Fibroblast of skin of back (primary cell): ENCODE measurements at places on chromosomes 5 and 9.

DNA sequence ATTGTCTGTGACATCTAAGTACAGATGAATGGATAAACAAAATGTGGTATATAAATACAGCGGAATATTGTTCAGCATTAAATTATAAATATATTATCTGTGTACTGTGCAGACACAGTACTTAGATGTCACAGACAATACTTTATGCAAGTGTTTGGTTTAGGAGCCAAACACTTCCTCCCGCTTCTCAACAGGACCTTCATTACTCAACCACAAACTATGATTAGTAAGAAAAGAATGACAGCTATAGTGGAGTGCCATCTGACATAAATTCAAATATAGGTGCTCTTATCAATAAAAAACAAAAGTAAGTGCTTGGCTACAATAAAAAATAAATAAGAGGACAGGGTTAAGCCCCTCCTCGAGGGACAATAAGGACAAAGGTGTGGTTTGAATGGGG is 38.9 kb upstream of the STX17 start:
- DNase-seq, result peak; percentile 37

DNA sequence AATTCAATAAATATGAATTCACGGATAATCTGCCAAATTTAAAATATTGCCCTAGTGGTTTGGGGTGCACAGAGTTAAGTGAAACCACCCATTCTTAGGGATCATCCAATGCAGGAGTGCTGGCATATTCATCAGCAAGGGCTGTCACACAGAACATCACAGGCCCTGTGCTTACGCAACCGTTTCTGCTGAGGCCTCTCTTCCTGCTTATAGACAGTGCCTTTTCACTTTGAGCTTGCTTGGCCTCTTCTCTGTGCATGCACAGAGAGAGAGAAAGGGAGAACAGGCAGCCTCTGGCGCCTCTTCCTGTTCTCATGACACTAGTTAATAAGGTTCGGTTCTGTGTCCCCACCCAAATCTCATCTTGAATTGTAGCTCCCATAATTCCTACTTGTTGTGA is 366.3 kb downstream of the ICE1 start:
- no peak for DNase-seq

DNA sequence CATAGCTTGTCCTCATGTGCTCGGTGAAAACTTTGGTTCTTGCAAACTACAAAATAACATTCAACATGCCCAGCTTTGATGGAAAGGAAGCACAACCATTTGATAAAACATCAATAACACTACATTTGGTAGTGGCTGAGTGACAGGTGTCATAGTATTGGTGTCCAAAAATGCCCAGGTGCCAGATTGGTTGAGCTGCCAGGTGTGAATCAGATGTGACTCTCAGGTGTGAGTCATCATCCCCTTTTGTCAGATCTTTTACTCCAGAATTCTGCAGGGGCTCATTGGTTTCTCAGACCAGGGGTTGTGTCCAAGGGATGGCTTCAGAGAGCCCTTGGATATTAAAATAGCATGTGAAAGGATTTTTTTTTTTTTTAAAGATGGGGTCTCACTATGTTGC is 22.5 kb upstream of the POMT1 start:
- DNase-seq, result no peak

- DNase-seq, result no peak
Measured at GRCh38 chr9:99027443-99027842, 77.5 kb upstream of the TGFBR1 start.

DNA sequence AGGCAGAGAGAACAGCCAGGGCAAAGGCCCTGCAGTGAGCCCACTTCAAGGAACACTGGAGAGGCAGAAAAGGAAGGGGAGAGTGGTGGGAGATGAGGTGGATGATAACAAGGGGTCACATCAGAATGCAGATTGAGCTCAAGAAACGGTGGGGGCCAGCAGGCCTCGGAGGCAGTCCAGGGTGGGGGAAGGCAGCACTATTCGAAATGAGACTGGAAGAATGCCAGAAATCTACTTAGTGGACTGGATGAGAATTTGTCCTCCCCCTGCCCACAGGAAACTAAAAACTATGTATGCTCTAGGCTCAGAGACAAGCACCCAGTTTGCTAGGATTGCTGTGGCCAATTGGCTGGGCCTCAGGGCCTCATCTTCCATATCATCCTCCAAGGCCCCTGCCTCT is 148.7 kb downstream of the ADAMTS12 start:
- DNase-seq, result no peak

DNA sequence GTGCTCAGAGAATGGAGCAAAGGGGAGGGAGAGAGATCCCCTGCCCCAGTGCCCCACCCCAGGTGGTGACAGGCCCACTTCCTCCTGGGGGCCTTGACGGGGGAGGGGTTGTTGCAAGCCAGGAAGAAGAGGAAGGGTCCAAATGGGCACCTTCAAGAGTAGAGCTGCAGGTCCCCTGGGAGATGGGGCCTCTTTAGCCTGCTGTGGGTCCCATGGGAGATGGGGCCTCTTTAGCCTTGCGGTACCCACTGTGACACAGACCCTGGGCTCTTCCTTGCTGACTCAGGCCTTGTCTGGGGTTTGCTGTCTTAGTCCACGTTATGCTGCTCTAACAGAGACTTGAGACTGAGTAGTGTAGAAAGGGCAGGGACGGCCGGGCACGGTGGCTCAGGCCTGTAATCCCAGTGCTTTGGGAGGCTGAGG is 9.6 kb upstream of the TOR4A start:
- no peak for DNase-seq

- DNase-seq, result no peak
Measured at GRCh38 chr5:136629125-136629792, 263.9 kb upstream of the TRPC7 start.

GRCh38 chr9:133115604-133116345 is 5.3 kb downstream of the RALGDS start:
- DNase-seq, result peak; percentile 62

DNA sequence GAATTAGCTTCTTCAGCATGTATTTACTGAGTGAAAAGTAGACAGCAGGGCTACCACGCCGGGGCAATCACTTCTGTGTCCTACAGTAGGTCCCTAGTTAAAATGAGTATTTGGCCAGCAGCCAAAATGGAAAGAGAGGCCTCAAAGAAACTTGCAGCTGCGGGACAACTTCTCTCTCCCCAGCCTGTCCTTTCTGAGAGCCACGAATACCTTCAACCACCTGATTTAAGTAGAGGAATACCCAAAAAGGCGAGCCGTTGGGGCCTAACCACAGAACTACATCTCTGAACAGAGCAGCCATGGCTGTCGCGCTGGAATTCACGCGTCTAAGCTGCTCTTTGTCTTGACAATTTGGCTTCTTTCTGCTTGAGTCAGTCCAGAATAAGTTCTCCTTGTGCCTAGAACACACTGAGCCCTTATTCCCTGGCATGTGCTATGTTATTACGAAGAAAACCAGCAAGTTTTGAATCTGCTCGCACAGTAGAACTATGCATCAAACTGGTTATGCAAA is 43.8 kb upstream of the GOLPH3 start:
- peak; percentile 19 for DNase-seq

DNA sequence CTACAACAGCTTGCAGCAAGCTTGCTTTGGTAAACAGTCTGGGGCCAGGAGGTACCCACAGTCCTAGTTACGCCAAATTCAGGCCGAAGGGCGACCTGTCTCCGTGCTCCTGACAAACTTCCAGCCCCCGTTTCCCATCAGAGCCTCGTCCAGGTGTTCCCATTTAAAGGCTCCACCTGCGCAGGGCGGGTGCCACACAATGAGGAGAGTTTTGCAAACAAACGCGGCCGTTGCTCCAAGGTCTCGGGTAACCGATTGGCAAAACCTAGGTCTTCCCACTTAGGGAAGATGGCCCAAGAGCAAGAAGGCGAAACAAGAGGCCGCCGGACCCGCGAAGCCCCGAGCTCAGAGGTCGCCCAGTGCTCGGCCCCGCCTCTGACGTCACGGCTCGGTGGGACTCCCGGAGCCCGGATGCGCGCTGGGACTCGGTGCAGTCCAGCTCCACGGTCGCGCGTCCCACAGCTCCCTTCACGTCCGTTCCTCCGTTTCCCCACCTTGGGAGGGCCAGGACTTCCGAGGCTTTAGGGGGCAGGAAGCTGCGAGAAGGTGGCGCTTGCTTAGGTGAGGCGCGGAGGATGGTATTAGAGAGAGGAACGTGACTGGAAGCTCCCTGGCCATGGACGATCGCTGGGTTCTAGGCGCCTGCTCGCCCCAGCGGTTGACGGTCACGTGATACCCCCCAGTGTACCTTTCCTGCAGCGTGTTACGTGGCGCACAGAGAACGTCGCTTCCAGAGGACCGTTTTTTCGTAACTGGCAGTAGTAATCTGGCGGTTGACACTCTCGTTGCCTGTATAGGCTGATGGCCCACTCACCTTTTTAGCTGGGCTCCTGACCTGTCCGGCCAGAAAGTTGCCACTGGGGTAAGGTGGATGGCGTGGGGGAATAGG is 41.8 kb upstream of the KDM4C start:
- DNase-seq, result peak; percentile 39

DNA sequence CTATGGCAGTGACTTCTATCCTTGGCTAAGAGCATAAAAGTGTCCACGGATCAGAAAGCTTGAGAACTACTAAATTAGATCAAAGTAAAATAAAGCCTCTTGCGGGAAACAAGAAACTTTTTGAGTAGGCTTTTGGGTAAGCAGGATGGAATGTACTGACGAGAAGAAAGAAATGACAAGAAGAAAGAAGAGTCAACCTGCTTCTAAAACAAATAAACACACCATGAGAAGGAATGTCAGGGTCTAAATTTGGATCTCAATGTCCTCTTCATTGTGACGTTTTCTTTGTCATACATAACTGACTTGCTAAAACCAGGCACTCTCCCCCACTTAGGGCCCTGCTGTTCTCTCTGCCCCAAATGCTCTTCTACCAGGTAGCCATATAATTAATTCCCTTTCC is 290.1 kb upstream of the PTGER4 start:
- no peak for DNase-seq

GRCh38 chr9:125748446-125749099 is 1.4 kb downstream of the PBX3 start:
- DNase-seq, result no peak

DNA sequence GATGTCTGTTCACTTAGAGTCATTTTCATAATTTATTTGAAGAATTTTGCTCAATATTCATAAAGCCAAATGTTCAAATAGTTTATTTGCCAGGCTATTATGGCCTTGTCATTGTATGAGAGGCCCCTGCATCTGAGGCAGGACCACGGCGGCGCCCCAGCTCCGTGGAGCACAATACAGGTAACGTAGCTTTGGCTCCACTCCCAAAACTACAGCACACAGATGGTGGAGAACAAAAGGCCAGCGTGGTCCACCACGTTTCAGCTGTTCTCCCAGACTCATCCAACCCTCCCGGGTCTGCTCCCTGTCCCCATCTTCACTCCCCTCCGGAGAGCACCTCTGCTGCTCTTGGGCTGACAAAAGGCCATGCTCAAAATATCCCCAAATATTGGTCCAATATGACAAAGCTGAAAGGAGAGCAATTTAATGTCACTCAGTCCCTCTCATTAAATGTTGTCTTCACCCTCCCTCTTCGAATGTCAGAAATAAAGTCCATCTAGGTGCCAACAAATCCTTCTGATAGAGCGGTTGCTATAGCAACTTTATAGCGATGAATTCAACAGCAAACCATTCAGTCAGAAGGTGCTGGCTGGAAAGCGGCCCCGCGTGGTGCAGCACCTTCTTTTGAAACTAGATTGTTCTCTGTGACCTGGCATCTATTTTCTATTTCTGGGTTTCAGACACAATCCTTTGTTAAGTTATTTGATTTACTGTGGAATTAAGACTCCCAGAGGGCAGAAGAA is 504.3 kb downstream of the ARHGEF28 start:
- no peak for DNase-seq

DNA sequence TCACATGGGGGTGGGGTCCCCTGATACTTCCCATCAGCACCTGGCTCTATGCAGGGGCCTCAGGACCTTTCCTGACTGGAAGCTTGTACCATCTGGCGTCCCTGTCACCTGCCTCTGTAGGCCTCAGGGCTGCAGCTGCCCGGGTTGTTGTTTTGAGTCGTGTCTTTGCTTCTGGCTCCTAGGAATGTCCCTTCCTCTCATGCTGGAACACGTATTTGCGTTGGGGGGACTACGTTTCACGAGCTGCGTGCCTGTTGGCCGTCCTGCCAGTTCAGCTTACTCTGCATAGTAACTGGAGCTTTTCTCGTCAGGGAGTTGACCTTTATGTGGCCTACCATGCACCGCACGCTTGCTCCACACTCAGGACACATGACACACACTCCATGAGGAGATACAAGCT is 54.9 kb upstream of the IRX4 start:
- no peak for DNase-seq

DNA sequence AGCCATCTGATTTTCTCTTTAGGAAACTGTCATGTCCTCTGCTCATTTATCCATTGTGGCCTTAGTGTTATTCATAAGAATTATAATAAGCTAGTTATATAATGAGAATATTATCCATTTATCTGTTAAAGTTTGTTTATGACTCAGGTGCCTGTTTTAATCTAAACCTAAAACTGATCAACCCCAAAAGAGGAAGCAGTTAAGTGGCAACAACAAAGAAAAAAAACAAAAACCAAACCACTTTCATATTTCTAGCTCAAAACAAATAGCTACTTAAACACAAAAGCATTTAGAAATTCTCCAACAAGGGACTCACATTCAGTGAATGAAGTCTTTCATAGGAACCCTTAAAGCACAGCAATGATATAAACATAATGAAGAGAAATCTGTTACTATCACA is 116.4 kb downstream of the APBA1 start:
- DNase-seq, result no peak

DNA sequence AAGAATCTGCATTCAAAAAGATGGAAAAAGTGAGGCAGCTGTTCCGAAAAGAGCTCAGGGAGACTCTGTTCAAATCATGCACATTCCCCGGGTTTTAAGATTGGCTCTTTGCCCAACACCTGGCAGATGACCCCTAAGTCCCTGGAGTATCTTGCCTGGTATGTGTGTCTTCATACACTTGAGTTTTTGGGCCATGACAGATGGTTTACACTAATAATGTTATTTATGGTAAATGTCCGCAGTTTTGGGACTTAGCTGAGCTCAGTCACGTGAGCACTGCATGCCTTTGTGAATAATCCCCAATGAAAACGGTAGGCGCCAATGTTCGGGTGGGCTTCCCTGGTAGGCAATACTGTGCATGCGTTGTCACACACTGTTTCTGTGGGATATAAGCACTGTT is 316.1 kb downstream of the PRDM9 start:
- no peak for DNase-seq

- DNase-seq, result no peak
Measured at GRCh38 chr9:17339156-17339555, 204.3 kb downstream of the CNTLN start.

- DNase-seq, result peak; percentile 81
Measured at GRCh38 chr9:96612105-96612965, 7.3 kb downstream of the CDC14B start.

DNA sequence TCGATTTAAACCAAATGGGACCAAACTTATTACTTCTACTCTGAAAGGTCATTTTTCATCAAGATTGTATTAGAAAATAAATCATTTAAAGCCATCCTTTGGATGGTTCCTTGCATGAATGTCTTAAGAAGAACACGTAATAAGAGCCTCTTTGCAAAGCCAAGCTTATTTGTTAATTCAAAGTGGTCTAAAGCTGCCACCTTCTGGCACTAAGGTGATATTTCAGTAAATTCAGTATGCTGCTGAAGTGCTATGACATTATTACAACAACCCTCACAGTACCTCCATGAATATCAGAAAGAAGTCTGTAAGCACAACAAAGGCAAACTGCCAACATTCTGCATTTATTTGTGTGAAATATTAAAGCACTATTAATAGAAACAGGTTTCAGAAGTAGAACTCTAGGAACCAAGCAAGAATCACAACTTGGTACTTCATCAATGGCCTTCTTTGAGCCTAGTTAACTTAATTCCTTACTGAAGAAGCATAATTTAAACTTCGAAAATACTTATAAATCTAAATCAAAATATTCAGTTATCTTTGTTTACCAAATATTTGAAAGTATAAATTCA is 53.1 kb upstream of the TYRP1 start:
- peak; percentile 30 for DNase-seq
